HAP-1 (cell line): ENCODE measurements at places on chromosomes 3 and 15.

- DNase-seq: no peak
Measured at GRCh38 chr3:71254281-71255057, 329.1 kb downstream of the FOXP1 start.

GRCh38 chr3:119219069-119219468 lies 21.6 kb downstream of the B4GALT4 start:
- no peak for DNase-seq

DNA sequence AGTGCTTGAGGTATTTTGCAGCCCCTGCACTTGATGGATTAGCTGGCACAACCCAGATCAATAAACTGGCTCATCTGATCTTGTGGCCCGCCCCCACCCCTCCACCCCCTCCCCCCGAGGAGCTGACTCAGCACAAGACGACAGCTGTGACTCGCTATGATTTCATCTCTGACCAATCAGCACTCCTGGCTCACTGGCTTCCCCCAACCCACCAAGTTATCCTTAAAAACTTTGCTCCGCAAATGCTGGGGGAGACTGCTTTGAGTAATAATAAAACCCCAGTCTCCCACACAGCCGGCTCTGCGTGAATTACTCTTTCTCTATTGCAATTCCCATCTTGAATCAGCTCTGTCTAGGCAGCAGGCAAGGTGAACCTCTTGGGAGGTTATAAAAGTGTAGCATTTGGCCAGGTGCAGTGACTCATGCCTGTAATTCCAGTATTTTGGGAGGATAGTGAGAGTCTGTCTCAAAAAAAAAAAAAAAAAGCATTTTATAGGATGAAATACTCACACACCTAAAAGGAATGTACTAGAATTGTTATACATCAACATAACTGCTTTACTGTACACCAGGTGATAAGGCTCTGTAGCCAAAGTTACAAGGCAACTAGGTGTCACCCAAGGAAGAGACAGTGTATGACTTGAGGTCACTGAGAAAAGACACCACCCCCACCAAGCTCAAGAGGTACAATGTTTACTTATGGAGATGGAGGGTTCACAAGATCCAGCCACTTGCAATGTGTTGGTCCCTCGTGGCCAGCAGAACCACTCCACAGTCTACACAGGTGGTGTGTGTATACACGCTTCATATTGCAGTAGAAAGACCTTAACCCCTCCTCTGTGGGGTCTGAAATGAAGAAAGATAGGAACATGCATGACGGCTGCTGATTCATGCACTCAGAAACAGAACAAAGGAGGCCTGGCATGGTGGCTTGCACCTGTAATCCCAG lies 8.6 kb downstream of the ZNF445 start:
- no peak for DNase-seq

- DNase-seq: no peak
Measured at GRCh38 chr15:70593795-70594194, 169.6 kb downstream of the UACA start.
